ENCODE measurements at places on chromosomes 3 and 15.

DNA sequence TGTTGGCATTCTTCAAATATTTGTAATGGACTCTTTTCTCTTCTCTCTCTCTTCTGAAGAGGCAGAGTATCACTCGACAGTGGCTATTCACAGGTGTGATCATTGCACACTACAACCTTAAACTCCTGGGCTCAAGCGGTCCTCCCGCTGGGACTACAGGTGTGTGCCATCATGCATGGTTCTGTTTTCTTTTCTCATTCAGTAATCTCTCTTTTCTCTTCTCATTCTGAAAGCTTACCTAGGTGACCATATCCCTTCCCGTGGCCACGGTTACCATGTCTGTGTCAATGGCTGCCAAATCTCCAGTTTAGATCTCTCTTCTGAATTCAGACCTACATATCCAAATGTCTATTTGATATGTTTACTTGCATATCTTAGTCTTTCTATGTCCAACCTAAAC lies 96.3 kb downstream of the SOX2 start:
- no peak for DNase-seq

DNA sequence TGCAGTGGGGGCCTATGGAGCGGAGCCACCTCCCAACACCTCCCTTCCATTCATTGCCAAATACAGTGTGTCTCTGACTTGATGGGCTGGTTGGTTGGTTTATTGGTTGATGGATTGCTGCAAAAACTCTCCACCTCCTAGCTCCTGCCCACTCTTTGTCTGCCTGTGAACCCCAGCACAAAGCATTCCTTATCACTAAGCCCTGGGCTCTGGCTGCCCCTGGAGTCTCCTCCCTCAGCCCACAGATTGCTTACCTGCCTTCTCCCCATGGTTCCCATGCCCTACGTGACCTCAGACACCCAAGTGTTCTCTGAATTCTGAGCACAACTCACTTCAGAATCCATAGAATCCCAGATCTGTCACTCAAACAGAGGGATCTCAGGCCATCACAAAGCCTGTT lies 139.1 kb upstream of the TPM1 start:
- DNase-seq = no peak

- DNase-seq = no peak
Observed at GRCh38 chr3:145188079-145188770, 972.8 kb downstream of the PLOD2 start.

GRCh38 chr15:68606375-68606774 lies 27.6 kb downstream of the CORO2B start:
- DNase-seq = no peak

DNA sequence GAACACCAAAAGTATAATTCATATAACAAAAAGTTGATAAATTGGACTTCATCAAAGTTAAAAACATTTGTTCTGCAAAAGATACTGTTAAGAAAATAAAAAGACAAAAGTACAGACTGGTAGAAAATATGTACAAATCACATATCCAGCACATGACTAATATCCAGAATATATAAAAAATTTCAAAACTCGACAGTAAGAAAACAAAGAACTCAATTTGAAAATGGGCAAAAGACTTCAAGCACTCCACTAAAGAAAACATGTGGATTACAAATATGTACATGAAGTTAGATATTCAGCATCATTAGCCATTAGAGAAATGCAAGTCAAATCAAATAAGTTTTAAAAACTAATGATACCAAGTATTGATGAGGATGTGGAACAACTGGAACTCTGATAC lies 6.7 kb downstream of the GK5 start:
- DNase-seq = no peak

- no peak for DNase-seq
Observed at GRCh38 chr3:131447349-131447748, 55.4 kb downstream of the MRPL3 start.

GRCh38 chr3:135918600-135918999 lies 46.9 kb upstream of the PPP2R3A start:
- no peak for DNase-seq

GRCh38 chr3:51773529-51774056 lies 5.4 kb downstream of the IQCF6 start:
- DNase-seq = no peak

DNA sequence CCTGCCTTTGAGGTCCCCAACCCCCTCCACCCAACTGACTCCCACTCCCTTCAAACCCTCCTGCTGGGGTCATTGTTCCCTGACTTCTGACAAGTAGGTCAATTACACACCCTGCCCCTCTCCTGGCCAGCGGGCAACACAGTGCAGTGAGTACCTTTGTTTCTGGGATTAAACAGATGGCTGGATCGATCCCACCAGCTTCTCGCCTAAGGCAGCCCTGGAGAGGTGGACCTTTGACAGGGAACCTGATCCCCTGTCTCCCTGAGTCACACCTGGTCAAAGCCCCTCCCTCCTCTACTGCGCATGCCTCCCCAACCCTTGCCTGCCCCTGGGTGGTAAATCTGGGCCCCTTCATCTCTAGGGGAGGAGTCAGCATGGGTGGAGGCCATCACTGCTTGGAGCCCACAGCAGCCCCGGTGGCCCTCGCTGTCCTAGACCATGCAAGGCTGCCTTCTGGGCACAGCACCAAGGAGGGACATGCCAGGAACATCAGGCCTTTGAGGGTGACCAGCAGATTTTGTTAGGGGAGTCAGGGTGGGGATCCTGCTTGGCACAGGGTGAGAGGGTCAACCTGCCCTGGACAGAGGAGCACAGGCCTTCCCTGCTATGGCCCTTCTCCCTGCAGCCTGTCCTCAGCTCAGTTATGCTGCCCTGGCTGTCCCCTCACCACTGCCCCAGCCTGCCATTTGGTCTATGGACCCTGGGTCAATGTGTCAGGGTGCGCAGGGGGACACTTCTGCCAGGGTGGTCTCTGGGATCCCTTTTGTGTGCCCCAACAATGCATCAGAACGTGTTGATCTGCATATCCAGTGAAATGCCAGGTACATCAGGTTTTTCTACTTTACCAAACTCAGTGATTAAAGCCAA lies 9.8 kb upstream of the PRR23E start:
- DNase-seq = no peak

DNA sequence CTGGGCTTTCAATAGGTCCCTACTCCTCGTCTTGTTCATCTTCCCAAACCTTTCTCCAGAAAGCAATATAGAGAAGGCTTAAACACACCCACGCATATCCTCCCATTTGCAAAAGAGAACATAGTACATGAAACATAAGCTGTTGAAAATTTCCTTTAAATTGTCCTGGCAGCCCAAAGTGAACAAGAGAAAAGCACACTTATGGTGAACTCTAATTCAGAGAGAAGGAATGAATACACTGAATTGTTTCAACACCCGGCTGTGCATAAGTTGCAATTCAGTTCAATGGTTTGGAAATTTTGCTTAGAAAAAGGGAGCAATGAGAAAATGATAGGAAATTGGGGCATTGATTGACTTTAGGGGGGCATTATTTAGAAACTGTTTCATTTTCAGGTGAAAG lies 202.6 kb downstream of the TIGIT start:
- no peak for DNase-seq

GRCh38 chr3:23804441-23805209 lies 1.1 kb upstream of the UBE2E1 start:
- DNase-seq = no peak

DNA sequence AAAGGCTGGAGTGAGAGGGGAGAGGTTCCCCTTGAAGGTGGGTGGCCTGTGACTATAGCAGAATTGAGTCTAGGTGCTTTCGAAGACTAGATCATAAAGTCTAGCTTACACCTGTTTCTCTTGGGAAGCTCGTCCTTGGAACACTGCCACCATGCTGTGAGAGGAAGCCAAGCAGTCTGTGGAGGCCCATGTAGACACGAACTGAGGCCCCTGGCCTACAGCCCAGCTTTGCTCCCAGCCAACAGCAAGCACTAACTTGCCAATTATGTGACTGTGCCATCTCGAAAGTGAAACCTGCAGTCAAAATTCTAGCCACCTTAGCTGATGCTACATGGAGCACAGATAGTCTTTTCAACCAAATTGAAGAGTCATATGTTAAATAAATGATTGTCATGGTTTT lies 190.5 kb upstream of the NECTIN3 start:
- DNase-seq = no peak

GRCh38 chr3:166195808-166196207 lies 358.6 kb upstream of the BCHE start:
- DNase-seq = no peak

DNA sequence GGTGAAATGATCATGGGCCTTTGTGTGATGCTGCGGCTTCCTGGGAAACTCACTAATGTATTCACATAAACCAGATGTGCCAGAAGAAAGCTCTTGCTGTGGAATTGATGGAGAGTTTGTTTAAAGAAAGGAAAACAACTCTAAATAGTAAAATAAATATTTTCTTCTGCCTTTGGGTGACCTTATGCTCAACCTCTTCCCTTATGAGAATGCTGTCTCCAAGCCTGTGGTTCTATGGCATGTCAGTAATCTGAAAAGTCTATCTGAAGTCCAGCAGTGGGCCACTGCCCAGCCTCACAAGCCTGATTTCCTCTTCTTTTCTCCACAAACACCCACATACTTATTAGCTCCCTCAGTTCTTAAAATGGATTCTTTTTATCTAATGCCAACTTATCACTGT lies 49.9 kb upstream of the PHLDB2 start:
- DNase-seq = no peak

DNA sequence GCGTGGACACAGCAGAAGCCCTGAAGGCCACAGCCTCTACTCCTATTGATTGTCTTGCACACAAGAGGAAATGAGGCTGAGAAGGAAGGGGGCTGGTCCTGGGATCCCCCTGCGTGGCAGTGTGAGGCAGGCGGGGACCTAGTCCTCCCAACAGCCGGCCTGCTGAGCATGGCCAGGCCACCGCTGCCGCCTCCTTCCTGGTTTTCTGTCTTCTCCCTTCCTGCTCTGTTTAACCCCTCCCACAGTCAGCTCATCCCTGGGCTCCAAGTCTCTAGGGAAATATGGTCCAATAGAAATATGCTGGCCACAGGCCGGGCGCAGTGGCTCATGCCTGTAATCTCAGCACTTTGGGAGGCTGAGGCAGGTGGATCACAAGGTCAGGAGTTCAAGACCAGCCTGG lies 42.1 kb upstream of the HES1 start:
- DNase-seq = no peak

GRCh38 chr3:99777210-99777549 lies 40.5 kb upstream of the CMSS1 start:
- no peak for DNase-seq

- DNase-seq = no peak
Observed at GRCh38 chr3:27311400-27311799, 57.8 kb downstream of the NEK10 start.

GRCh38 chr15:98292442-98293240 lies 332.1 kb downstream of the ARRDC4 start:
- no peak for DNase-seq

DNA sequence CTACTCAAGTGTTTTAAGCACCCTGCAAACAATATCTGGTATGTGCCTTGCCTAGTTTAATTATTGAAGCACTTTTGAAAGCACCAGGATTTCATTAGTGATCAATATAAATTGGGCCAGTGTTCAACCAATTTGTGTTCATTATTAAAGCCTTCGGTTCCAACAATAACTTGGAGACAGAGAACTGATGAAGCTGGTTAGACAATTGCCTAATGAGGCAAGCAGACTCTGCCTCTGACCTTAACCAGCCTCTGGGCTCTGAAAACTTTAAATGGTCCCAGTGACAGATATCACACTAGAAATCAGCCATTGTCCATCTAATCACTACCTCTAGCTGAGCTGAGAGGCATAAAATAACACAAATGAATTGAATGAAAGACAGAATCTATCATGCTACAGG lies 139.9 kb upstream of the CNTN6 start:
- DNase-seq = no peak

DNA sequence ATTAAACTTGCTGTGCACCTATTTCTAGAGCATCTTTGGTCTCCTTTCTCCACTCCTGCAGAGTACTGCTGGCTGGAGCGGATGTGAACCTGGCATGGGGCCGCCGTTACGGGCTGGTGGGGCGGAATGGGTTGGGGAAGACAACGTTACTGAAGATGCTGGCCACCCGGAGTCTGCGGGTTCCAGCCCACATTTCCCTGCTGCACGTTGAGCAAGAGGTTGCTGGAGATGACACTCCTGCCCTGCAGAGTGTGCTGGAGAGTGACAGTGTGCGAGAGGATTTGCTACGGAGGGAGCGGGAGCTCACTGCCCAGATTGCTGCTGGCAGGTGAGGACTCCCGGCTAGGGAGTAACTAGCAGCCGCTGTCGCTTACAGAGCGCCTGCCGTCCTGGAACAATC lies 2.1 kb downstream of the ABCF3 start:
- DNase-seq = no peak

DNA sequence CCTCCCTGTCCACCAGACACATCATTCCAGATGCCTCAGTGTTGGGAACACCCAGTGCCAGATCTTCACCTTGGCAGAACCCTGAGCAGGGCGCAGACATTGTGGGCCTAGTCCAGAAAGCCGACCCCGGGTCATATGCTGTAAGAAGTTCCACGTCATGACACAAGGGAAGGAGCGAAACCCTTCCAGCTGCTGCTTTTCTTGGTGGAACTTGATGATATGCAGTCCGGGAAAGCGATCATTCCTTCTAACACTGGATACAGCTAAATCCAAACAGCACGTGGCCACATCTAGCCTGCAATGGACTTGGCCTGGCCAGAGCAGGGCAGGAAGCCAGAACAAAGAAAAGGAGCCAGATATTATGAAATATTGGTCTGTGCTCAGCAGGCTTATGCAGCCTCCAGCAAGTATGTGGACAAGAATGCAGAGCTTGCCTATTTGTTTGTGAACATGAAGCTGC lies 22.0 kb downstream of the GASK1A start:
- DNase-seq = no peak

DNA sequence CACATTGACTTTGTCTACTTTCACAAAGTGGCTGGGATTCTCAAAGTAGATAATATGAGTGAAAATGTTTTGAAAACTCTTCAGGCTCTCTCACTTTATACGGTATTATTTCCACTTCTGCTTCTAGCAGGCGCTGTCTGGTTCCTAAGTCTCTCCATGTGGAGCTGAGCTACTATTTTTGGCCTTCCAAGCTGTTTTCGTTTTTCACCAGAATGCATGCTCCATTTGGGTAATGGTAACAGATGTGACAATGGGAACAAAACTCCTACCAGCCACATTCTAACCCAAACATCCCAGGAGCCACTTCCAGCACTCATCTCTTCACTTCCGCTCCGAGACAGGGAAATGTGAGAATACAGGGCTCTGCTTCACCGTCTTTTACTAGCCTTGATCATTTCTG lies 586.7 kb downstream of the NTRK3 start:
- no peak for DNase-seq

GRCh38 chr15:56040081-56041035 lies 46.9 kb upstream of the NEDD4 start:
- DNase-seq = no peak

GRCh38 chr3:65083240-65083639 lies 395.4 kb upstream of the ADAMTS9 start:
- no peak for DNase-seq

GRCh38 chr3:154025007-154025406 lies 96.2 kb upstream of the ARHGEF26 start:
- DNase-seq = no peak

- no peak for DNase-seq
Observed at GRCh38 chr15:55555089-55555488, 33.1 kb downstream of the PYGO1 start.

DNA sequence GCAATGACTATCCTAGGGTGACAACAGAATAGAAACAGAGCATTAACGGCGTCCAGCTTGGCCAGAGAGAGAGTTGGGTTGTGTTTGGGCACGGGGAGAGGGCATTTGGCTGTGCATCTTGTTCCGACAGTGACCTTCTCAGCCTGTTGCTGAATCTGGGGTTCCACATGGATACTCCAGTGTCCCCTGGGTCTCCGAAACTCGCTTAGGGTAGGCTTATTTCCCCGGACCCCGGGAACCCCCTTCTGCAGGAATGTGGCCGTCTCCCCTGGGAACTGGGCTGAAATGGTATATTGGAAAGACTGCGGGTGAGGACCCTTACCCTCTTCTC lies 7.9 kb downstream of the SHOX2 start:
- DNase-seq = no peak

GRCh38 chr3:41456162-41456561 lies 256.9 kb downstream of the CTNNB1 start:
- no peak for DNase-seq

All from left lung (tissue), 14 donors.